ACHN (cell line): ENCODE measurements at places on chromosomes 12 and 14.

DNA sequence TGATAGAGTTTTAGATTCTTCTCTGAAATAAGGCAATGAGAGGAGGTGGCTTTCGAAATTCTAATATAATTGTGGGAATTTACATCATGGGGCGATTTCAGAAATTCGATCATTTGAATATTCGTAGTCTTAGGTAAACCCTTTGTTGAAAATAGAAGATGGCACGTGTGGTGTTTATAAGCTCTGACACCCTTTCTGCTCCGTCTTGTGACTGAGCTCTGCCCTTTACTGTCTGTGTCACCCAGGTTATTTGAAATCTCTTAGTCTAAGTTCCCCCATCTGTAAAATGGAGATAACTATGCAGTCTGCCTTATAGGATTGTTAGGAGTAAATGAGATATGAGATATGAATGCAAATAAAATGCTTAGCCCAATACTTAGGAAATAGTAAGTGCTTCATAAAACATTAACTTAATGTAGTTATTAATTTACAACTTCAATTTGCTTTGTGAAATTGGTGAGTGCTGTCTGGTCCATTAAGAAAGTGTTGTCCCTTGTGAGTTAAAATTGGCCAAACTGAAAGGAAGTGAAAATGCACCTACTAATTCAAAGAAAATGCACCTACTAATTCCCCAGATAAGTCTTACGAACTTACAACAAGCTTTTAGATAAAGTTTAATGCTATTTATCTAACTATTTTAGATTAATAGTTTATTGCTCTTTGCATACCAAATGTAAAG lies 1.5 kb downstream of the BMAL2 start:
- peak; percentile 48 for DNase-seq

DNA sequence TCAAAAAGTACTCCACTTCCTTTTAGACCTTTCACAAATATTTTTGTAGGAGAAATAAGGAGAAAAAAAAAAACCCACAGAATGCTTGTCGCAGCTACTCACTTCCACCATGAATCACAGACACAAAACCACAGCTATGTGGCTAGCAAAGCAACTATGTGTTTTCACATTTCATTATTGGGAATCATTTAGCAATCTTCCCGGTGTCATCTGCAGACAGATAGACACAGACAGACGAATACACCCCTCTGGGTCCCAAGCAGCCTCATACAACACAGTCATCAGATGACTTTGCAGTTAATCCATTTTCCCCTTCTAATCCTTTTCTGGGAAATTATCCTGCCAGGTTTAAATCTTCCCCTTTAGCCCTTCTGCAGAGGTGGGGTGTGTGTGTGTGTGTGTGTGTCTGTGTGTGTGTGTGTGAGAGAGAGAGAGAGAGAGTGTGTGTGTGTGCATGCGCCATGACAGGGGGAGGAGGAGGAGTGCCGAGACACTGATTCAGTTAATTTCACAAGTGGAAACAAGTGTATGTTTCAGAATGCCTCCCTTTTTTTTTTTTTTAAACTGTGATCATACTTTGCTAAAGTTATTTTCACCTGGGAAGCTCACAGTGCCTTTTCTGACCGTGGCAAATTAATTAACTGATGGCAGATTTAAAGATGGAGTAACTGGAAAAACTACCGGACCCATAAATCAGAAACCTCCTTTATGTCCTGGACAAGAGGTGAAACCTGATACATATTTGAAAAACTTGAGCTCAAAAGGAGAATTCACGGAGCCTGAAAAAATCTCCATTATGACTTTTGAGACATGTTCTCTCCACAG lies 39.9 kb downstream of the LTBP2 start:
- peak; percentile 95 for DNase-seq

DNA sequence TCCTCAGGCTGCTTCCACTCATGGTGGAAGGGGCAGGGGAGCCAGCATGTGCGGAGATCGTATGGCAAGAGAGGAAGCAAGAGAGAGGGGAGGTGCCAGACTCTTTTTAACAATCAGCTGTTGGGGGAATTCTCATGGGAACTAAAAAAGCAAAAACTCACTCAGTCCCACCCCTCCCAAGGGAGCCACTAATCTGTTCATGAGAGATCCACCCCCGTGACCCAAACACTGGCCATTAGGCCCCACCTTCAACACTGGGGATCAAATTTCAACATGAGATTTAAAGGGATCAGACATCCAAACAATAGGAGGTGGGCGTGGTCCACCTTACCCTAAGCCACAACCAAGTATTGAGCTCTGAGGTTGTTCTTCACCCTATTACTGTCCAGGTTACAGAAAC lies 375.1 kb downstream of the GRIN2B start:
- DNase-seq, result no peak

GRCh38 chr14:58813745-58814144 lies 176.0 kb downstream of the DACT1 start:
- no peak for DNase-seq

- peak; percentile 38 for DNase-seq
These were observed 63.5 kb downstream of the CLMN start for GRCh38 chr14:95256002-95256775.

GRCh38 chr12:31650918-31651317 lies 8.6 kb upstream of the ETFBKMT start:
- no peak for DNase-seq

DNA sequence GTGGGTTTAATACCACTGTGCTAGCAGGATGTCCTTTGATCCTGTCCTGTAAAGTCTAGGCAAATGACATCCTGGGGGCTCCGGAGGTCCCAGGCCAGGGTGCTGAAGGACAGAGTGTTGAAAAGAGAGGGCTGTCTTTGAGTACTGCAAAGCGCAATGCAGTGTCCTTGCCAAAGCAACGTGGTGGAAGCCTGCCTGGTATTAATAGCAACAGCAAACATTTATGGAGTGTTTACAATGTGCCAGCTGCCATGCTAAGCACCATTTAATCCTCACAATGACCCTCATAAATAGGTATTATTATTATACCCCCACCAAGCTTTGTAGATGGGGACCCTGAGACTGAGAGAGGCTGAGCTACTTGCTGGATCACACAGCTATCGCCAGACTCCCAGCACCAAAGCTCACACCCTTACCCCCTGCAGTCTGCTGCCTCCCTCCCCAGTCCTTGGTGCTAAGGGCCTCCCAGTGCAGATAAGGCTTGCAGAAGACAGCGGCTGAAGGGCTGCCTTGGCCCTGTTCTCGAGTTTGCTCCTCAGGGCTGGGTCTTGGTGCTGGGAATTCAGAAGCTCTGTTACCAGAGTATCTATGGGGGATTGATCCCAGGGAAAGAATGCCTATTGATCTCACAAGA lies 427.7 kb downstream of the FUT8 start:
- DNase-seq, result no peak

GRCh38 chr12:127363392-127363791 lies 903.6 kb upstream of the TMEM132C start:
- DNase-seq, result peak; percentile 71

DNA sequence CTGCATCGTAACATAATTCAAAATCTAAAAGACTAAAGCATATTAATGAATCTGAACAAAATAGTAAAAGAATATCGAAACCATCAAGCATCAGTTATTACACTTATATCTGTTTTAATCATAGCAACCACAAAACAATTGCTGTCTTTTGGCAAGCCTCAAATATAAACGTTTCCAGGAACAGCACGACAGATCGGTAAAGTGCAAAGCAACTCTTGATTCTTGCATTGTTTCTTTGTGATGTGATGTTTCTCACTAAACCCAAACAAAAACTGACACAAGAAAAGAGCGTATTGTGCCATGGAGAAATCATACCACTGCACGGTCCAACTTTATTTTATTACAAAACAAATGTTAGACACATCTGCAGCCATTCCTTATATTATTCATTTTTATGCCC lies 9.2 kb upstream of the MYF6 start:
- DNase-seq, result no peak

DNA sequence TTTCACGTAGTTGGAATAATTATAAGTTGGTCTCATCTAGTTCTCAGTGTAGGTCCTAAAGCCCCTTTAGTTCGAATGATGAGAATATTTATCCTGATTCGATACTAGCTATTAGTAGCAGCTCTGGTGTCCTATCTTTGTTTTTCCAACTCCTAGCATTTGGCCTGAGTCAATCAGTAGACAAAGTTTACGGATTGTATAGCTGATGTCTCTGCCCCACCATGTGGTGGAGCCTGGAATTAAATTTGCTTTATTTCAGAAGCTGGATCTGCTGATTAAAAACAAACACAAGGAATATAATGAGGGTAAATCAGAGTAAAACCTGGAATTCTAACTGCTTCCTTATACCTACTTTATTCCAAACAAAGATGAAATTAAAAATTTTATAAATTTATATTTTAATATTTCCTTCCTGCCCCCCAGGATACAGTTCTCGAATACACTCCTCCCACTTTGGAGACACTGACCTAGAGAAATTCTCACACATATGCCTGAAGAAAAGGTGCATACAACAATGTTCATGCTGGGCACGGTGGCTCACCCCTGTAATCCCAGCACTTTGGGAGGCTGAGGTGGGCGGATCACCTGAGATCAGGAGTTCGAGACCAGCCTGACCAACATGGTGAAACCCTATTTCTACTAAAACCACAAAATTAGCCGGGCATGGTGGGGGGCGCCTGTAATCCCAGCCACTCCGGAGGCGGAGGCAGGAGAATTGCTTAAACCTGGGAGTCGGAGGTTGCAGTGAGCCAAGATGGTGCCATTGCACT lies 7.6 kb upstream of the BRMS1L start:
- DNase-seq, result peak; percentile 55

DNA sequence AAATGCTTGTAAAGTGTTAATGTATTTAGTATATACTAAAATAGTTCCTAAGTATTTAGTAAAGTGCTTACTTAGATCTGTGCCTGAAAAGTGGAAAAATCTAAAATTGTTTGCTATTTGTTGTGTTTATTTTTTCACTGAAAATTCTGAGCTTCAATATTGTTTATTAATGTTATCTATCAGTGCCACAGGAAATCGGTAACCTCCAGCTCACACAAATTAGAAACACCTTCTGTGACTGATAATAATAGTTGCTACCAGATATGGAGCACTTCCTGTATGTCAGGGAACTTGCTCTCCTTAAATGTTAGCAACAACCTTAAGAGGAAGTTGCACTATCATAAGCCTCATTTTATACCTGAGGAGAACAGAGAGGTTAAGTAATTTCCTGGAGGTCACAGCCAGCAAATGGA lies 723 bp upstream of the LRP10 start:
- no peak for DNase-seq

GRCh38 chr14:23517650-23518326 lies 33.8 kb downstream of the ZFHX2 start:
- no peak for DNase-seq

DNA sequence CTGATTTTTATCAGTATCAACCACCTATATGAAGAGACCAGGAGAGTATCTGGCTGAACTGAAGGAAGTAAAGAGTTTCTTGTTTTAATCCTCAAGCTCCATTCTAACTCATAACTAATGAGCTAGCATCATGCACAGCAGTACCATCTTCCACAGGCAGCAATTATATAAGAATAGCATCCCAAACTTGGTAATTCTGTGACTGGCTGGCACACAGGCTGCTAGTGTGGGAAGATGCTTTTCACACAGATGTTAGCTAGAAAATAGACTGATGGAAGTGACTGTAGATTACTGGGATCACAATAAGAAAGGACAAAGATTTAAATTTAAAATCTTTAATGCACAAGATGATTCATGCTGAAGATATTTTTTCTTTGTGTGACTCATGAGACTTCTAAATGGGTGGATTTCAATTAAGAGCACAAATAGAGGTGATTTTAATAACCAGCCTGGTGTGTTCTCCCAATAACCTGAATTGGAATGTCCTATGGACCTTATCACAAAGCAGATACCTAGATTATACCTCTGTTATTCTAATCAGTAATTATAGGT lies 417.7 kb upstream of the ATXN7L3B start:
- DNase-seq, result no peak

DNA sequence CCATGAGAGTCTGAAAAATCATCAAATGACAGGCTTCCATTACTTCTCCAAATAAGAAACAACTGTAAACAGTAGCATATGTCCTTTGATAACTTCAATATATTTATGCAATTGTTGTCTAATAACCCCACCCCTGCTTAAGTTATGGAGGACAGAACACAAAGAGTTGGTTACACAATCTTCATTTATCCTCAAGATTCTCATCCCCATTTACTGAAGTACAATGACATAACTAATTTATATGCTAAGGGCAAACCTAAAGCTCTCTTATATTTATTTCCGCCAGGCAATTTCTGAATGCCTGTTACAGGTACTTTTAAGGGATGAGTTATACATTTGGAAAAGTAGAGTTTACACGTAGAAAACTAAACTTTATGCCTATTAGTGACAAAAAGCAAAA lies 12.3 kb downstream of the SCAF11 start:
- no peak for DNase-seq

GRCh38 chr12:88876857-88877256 lies 296.6 kb upstream of the KITLG start:
- no peak for DNase-seq

DNA sequence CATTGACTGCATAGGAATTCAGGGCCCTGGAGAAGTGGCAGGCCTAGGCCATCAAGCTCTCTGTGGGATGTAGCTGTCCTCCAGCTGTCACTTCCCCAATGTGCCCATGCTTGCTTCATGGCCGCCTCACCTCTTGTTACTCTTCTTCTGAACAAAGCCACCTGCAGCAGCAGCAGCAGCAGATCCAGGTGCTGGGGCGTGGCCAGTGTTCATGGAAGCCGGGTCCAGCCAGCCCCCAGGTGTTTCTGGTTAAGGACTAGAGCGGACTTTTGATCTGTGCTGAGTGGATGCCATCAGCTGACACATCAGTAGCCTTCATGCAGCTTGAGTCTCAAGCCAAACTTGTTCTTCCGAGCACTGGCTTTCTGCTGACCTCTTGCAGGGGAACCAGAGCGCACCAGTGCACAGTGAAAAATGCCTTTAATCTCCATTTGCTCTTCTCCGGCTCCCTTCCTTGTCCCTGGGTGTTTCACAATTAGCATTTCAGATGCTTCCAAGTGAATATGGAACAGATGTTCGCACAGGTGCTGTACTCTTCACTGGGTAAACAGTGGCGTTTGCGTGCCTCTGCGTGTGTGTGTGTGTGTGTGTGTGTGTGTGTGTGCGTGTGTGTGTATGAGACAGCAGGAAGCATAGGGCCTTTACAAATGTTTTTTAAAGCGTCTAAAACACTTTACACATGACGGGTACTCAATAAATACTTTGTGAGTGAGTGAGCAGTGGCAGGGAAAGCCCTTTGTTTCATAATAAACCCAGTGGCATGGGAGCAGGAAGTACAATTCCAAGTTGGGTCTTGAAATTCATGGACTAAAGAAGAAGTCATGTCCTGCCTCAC lies 20.1 kb downstream of the TPCN1 start:
- DNase-seq, result peak; percentile 98

- DNase-seq, result no peak
These were observed 128.7 kb downstream of the KCNH5 start for GRCh38 chr14:62916551-62916950.

DNA sequence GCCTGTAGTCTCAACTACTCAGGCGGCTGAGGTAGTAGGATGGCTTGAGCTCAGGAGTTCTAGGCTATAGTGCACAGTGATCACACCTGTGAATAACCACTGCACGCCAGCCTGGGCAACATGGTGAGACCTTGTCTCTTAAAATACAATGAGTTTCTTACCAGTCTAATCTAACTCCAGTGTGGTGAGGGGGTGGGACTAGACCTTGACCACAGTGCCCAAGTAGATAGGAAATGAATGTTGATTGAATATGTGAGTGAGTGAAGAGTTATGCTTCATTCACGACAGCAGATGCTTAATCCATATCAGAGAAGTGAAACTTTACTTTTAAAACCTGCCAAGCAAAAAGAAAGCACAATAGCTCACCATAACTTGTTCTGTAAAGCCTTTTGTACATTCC lies 11.2 kb upstream of the AK7 start:
- DNase-seq, result no peak
